ENCODE measurements at places on chromosomes 12 and 14. TPM values are rescaled to one million over a fixed set of nuclear protein-coding genes. Genes with fewer than 3 reads are reported as not detected.

DNA sequence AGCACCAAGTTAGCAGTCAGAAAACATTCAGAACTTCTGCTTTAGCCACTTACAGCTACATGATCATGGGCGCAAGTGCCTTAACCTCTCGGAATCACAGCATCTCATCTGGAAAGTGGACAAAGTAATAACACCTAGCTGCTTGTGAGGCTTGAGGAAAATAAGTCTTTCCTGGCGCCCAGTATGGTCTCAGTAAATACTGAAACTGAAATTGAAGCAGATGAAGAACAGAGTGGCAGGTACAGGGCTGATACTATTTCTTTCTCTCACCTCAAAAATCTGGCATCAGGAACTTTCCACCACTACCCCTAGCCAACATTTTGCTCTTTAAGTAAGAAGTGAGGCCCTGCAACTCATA is 129.7 kb upstream of the FUT8 start:
- peak overlapping the region; percentile 6 for H3K4me3 ChIP-seq
- H3K36me3 ChIP-seq = no peaks in the 10 kb centered on the region
- no peaks in the 10 kb centered on the region for H3K4me1 ChIP-seq
- no peaks in the 10 kb centered on the region for H3K27me3 ChIP-seq
- H3K27ac ChIP-seq = peak overlapping the region; percentile 47

- no peak overlapping the region for H3K27ac ChIP-seq
- H3K36me3 ChIP-seq = no peaks in the 10 kb centered on the region
- no peak overlapping the region for H3K4me3 ChIP-seq
- H3K27me3 ChIP-seq = no peaks in the 10 kb centered on the region
Measured at GRCh38 chr14:75702122-75702521, 41.1 kb downstream of the TTLL5 start.

DNA sequence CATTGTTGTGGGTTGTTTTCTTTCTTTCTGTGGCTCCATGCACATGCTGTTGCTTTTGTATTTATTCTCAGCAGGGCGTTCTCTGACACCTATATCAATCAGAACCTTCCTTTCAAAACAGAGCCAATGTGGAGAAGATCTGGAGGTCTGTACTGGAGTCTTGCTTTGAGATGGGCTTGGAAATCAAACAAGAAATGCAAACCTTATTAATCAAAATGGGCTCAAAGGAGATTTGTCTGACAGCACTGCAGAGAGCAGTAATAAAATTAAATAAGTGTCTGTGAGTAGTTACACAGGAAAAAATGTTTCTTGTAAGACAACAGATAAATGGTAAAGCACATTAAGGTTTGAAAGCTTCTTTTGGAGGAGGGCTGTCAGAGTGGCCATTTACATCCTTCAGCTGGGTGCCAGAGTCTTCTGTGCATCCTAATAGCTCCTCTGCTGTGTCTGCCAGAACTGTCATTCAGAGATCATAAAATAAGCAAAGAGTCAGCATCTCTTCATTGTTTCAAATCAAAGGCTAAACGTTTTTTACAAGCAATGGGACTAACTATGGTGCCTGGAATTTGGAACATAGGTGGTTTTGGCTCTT is 414.3 kb downstream of the NAV3 start:
- no peaks in the 10 kb centered on the region for H3K27me3 ChIP-seq
- DNase-seq = no peak
- H3K4me3 ChIP-seq = no peak overlapping the region
- H3K27ac ChIP-seq = no peak overlapping the region
- no peaks in the 10 kb centered on the region for H3K4me1 ChIP-seq

- DNase-seq = no peak
- no peaks in the 10 kb centered on the region for H3K27me3 ChIP-seq
- H3K4me1 ChIP-seq = peaks cover 14% of the 10 kb centered on the region
- no peak overlapping the region for H3K4me3 ChIP-seq
Measured at GRCh38 chr12:1473418-1473817, 121.0 kb downstream of the FBXL14 start.

The CFAP54 gene
- total RNA-seq = 0.32 TPM

The OR6C2 gene
- not detected for total RNA-seq

The TRHDE gene
- total RNA-seq = 8.7 TPM

The CAPZA3 gene
- not detected for total RNA-seq

All from colonic mucosa (tissue), 4 donors.